ENCODE measurements at places on chromosomes 1 and 21.

DNA sequence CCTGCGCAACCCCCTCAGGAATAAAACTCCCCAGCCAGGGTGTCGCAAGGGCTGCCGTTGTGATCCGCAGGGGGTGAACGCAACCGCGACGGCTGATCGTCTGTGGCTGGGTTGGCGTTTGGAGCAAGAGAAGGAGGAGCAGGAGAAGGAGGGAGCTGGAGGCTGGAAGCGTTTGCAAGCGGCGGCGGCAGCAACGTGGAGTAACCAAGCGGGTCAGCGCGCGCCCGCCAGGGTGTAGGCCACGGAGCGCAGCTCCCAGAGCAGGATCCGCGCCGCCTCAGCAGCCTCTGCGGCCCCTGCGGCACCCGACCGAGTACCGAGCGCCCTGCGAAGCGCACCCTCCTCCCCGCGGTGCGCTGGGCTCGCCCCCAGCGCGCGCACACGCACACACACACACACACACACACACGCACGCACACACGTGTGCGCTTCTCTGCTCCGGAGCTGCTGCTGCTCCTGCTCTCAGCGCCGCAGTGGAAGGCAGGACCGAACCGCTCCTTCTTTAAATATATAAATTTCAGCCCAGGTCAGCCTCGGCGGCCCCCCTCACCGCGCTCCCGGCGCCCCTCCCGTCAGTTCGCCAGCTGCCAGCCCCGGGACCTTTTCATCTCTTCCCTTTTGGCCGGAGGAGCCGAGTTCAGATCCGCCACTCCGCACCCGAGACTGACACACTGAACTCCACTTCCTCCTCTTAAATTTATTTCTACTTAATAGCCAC lies 696 bp downstream of the TGFB2 start:
- no peak for DNase-seq

DNA sequence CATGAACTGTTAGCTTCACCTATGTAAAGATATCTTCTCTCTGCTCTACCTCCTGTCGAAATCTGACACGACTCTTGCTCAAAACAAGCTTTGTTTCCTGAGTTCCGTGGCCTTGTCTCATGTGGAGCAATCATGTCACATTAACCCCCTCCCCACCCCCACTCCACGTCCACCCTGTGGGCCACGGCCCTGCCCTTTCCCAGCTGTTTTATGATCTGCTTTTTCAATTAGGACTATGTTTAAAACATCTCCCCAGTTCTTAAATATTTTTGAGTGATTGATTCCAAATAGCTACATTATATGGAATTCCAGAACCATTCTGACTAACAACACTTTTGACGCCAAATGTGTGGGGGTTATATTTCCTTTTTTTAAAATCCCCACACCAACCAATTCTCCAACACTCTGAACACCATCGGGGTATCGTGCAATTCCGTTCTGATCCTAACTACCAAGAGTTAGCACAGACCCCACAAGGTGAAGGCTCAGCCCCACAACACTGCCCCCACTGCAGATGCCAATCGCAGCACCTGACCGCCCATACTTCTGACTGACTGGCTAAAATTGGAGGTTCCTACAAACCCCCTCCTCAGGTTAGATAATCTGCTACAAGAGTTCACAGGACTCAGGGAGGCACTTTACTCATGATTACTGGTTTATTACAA lies 12.7 kb upstream of the S100A8 start:
- DNase-seq, result no peak

GRCh38 chr1:102897557-102897956 lies 210.8 kb downstream of the COL11A1 start:
- no peak for DNase-seq

- DNase-seq, result no peak
These were observed 84.0 kb downstream of the MAN1C1 start for GRCh38 chr1:25700626-25701025.

- DNase-seq, result no peak
These were observed 2.3 kb downstream of the TTC24 start for GRCh38 chr1:156581661-156582387.

DNA sequence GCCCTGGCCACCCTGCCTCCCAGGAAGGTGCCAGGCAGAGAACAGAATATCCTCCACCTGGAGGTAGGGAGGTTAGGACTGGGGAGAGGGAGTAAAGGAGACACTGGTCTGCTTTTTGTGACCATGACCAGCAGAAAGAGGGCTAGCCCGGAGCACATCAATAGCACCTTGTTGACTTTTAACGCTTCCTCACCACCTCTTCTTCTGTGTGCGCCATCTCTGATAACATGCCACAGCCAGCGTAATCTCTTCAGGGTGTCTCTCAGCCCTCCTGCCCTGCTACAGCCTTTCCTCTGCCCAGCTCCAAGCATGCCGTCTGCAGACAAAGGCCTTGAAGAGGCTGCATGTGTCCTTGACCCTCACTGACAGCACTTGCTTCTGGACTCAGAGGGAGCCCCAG lies 50.9 kb upstream of the GJA5 start:
- no peak for DNase-seq

DNA sequence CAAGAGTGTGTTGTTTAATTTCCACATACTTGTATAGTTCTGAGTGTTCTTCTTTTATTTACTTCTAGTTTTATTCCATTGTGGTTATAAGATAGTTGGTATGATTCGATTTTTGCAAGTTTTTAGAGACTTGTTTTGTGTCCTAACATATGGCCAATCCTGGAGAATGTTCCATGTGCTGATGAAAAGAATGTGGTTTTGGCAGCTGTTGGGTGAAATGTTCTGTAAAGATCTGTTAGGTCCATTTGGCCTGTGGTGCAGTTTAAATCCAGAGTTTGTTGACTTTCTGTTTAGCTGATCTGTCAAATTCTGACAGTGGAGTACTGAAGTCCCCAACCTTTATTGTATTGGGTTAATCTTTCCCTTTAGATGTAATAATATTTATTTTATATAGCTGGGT lies 19.5 kb upstream of the TIPRL start:
- DNase-seq, result no peak

GRCh38 chr1:168148916-168149315 lies 12.2 kb upstream of the GPR161 start:
- DNase-seq, result no peak
